NCI-H2171 (cell line): ENCODE measurements at places on chromosomes 7 and 10.

- DNase-seq, result no peak
Measured at GRCh38 chr10:30111340-30112022, 52.1 kb upstream of the JCAD start.

- no peak for DNase-seq
Measured at GRCh38 chr7:2511769-2512168, 7.8 kb upstream of the LFNG start.

DNA sequence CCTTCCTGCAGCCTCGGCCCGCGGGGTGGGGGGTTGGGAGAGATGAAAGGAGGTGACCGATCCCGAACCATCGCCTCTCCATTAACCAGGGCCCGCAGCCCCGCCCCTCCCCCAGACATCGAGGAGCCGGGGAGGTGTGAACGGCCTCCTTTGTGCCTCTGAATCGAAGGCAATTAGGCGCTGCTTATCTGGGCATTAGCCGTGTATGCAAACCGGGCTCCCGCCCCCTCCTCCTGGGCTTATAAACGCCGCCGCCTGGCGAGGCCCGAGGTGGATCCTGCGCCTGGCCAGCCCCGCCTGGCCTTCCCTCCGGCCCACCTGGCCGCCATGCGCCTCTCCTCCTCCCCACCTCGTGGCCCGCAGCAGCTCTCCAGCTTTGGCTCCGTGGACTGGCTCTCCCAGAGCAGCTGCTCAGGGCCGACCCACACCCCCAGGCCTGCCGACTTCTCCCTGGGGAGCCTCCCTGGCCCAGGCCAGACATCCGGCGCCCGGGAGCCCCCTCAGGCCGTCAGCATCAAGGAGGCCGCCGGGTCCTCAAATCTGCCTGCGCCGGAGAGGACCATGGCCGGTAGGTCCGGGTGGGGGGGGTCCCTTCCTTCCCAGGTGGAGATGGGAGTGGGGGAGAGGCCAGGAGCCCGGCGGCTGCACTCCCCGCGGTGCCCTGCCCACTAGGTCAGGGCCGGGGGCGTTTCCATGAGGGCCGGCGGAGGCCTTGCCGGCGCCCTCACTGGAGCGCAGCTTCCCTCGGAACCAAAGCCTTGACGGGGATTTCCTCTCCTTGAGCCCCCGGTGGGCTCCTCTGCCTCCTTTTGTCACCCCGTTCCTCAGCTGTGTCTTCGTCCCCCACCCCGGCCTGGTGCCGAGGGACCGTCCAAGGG lies at the start of gene VENTX:
Gene VENTX, plus strand, starts transcription at position 268 of the 878 bp plus-strand sequence. Its CDS starts 60 bp downstream, at position 328.
- DNase-seq, result no peak

DNA sequence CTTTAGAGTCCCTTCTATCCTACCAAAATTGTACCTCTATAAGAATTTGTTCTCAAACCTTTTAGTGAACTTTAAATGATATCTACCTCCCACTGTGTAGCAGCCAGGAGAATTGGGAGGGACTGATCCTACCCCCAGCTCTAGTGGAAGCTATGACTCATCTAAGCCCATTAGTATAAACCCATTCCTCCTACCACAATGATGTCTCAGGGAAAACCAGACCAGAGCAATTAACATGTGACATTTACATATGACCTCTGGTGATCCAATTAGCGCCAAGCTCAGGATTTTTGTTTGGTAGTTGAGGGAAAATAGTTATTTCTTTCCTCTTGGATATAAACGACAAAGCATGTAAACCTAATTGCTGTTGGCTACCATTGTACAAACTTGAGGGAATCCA lies 33.1 kb upstream of the R3HCC1L start:
- no peak for DNase-seq

GRCh38 chr10:49678827-49679479 lies 498 bp upstream of the C10orf53 start:
- no peak for DNase-seq

- DNase-seq, result no peak
Measured at GRCh38 chr7:7486362-7486761, 49.3 kb downstream of the COL28A1 start.

DNA sequence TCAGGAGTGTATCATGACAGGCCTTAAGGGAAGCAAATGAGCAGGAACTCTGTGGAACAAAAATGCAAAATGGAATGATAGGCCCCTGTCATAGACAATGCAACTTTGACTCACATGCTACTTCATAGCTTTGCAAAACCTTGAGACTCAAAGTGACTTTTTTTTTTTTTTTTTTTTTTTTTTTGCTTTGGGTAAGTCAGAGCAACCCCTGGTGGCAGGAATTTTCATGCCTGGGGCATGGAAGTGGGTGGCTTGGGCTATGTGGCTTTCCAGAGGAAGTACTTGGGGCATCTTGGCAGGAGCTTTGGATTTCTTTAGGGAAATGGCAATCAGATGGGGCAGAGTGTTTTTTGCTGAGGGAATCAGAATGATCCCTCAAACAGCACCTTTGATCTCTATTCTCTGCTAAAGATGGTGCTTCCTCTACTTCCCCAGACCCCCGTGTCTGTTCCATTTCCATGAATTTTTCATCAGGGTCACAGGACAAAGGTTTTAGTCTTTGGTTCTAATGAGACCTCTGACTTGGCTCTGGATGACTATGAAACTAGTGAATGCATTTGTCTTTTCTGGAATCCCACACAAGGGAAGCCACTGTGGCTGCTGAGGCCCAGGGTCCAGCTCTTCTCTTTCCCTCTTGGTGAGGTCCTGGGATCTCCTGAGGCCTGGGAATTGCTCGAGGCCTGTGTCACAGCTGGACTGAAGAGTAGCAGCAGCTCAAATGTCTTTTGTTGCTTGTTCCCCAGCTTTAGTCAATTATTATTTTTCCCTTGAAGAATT lies 62.8 kb downstream of the TACC2 start:
- DNase-seq, result no peak

- DNase-seq, result no peak
Measured at GRCh38 chr7:38478404-38478803, 152.8 kb downstream of the AMPH start.

GRCh38 chr10:45410807-45411606 lies 37.0 kb downstream of the ALOX5 start:
- no peak for DNase-seq

- no peak for DNase-seq
Measured at GRCh38 chr10:5545778-5546710, 21.3 kb downstream of the CALML3 start.

DNA sequence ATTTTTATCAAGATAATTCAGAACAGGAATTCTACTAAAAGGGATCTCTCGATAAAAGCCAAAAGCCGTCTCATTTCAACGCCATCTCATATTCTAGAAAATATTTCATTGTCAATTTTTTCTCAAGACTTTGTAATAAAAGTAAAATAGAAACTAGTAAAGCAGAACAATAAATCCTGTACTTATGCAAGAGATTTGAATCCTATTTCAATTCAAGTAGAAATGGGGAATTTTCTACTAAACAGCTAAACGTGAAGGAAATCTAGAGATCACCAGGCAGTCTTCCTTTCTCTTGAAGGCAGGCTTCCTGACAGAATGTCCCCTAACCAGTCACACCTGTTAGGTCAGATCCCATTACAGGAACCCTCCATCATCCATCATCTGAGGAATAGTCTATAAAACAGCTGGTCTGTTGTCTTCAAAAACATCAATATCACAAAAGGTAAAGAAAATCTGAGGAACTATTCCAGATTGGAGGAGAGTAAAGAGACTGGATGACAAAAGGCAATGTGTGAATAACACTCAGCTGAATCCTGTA lies 23.7 kb downstream of the USP6NL start:
- no peak for DNase-seq

GRCh38 chr7:107972941-107973376 lies 30.0 kb downstream of the LAMB1 start:
- DNase-seq, result peak; percentile 69

DNA sequence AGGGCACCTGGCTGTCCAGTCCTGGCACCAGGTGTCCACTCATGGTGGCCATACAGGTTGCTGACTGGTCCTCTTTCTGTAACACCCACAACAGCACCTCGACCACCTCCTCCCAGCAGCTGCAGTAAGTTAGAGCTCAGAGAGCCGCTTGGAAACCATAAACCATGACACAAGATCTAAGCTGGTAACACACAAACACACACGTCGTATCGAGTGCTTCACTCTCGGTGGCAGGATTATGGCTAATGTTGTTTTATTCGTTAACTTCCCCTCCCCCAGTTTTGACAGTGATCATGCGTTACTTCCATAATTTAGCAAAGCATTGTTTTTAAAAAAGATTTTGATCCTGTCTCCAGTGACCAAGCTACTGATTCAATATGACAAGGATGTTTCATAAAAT lies 59.7 kb downstream of the CAMK2B start:
- no peak for DNase-seq

DNA sequence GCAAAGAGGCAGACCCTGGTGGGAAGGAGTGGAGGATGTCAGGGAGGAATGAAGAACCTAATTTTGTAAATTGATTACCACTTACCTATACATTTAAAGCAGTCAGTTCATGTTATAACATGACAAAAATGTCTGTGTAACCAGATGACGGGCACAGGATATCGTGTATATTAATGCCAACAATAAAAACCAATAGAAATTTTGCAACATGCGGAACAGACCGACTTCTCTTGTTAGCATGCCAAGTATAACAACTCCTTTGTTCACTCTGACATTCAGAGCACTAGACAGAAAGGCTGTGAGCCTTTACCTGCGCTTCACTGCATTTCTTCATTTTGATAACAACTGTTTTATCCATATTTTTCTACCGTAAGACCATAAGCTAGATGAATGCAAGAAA lies 29.9 kb downstream of the CDK6 start:
- DNase-seq, result no peak

- no peak for DNase-seq
Measured at GRCh38 chr7:30698481-30698880, 16.2 kb upstream of the CRHR2 start.
